Karpas-422 (cell line): ENCODE measurements at places on chromosomes 13 and 19. TPM values are rescaled to one million over a fixed set of nuclear protein-coding genes. Genes with fewer than 3 reads are reported as not detected.

DNA sequence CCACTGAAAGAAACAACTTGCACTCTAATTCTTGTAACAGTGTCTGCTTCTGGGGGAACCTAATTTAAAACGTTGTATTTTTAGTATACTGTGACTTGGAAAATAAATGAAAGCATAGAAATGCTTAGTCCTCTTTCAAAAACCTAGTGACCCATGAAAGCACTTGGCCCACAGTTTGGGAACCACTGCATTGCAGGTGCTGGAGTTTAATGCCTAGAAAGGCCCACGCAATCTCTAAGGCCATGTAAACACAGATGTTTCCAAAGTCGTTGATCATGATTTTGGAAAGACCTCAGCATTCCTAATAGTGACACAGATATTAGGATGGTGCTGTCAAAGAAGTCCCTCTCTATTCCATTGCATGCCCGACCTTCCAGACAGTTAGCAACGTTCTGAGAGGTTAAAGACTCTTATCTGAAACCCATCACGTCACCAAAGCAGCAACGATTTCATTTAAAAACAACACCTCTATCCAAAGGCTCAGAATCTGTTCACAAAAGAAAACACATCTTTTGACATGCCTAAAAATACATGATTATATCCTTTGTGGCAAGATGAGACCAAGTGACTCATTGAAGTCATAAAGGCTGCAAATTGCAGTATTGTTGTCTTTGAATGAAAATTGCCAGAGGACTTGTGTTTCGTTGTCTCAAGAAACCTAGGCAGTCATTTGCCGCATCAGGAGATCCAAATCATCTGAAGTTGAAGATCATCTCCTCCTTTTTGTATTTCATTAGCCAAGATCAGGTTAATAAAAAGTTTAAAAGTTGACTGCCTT, 328.0 kb upstream of the ZNF507 start:
- no peaks in the 10 kb centered on the region for H3K36me3 ChIP-seq
- DNase-seq, result no peak
- no peaks in the 10 kb centered on the region for H3K4me1 ChIP-seq
- H3K27me3 ChIP-seq, result no peaks in the 10 kb centered on the region
- no peak overlapping the region for H3K4me3 ChIP-seq

DNA sequence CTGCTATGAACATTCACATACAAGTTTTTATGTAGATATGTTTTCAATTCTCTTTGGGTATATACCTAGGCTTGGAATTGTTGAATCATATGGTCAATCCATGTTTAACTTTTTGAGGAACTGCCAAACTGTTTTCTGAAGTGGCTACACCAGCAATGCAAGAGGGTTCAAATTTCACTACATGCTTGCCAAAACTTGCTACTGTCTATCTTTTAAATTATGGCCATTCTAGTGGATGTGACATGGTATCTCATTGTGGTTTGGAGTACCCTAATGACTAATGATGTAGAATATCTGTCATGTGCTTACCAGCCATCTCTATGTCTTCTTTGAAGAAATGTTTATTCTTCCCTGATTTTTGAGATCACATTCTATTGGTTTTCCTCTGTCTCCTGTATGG, 860.3 kb downstream of the DIAPH3 start:
- H3K27me3 ChIP-seq, result no peaks in the 10 kb centered on the region
- no peak overlapping the region for H3K4me3 ChIP-seq
- no peak overlapping the region for H3K27ac ChIP-seq

- no peaks in the 10 kb centered on the region for H3K4me1 ChIP-seq
- DNase-seq, result no peak
- no peaks in the 10 kb centered on the region for H3K36me3 ChIP-seq
- H3K4me3 ChIP-seq, result no peak overlapping the region
- no peak overlapping the region for H3K27ac ChIP-seq
- no peaks in the 10 kb centered on the region for H3K27me3 ChIP-seq
Observed at GRCh38 chr19:41850381-41850780, 5.5 kb downstream of the DMRTC2 start.

DNA sequence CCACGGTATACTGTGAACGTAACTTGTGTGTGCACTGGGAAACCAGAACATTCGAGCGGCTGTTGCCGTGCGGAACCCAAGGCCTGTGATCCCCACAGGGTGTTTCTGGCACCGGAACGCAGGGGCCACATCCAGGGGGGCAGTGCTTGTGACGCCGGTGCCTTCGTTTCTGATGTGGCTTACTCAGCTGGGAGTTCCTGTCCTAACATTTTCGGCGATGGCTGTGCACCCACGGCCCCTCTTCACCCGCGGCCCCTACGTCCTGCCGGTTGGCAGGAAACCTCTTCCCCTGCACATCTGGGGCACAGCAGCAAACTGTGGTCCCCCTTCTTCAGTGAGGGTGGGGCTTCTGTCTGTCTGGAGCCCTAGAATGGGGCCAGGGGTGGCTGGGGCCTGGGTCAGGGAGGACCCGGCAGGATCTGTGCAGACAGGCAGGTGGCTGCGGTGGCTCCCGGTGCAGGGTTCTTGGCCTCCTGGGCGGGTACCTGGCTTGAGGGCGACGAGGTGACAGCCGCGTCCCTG, 26.2 kb downstream of the CSNK1G2 start:
- H3K4me3 ChIP-seq, result no peak overlapping the region
- no peaks in the 10 kb centered on the region for H3K4me1 ChIP-seq
- no peak for DNase-seq
- H3K27me3 ChIP-seq, result no peaks in the 10 kb centered on the region
- H3K36me3 ChIP-seq, result no peaks in the 10 kb centered on the region

A1BG gene
- 52.9 and 85.4 TPM in 2 replicates for total RNA-seq

MBD3L2 gene
- not detected in 2 replicates for total RNA-seq

MEIOSIN gene
- not detected in 2 replicates for total RNA-seq

FXYD7 gene
- not detected in 2 replicates for total RNA-seq
